ENCODE measurements at places on chromosomes 7 and 10.

DNA sequence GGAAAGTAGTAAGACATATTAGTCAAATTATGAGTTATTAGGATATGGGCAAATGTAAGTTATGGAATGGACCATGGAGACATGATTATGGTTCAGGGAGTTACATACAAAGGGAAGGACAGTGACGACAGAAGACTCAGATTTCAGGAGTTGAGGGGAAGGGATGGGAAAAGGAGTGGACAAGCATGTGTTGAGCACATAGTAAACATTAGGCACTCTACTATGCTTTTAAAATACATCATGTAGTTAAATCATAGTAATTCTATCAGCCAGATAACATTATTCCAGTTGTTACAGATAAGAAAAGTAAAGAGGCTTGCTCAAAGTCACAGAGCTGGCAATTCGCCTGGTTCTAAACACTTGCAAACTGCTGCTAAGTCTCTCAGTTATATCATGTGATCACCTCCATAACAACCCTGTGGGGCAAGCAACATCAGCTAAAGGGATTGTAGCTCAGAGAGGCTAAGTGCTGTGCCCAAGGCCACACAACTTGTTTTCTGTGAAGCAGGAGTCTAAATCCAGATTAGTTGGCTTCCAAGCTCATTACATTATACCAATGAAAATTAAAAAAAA lies 115.2 kb upstream of the MDFIC start:
- no peak for DNase-seq

- peak; percentile 32 for DNase-seq
Measured at GRCh38 chr7:138023618-138024342, 21.9 kb upstream of the CREB3L2 start.

GRCh38 chr10:124249196-124249595 lies 155.8 kb upstream of the CHST15 start:
- no peak for DNase-seq

GRCh38 chr7:28984631-28985030 lies 26.5 kb upstream of the TRIL start:
- DNase-seq = no peak

DNA sequence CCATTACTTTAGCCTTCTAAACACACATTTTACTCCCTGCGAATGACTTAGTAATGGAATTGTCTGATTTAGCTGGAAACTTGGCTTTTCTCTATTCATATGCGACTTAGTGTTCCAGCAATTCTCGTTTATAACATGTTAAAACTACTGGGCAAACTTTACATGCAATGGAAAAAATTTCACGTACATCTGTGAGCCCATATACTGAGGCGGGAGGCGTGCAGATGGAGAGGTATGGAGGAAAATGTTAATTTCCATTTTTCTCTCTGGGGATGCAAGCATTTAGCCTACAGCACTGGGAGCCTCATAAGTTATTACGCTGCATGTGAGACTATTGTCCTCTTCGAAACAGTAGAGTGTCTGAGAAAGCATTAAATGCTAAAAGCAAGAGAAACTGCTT lies 591.5 kb upstream of the ANKRD30A start:
- no peak for DNase-seq

- no peak for DNase-seq
Measured at GRCh38 chr10:110857265-110858171, 14.2 kb upstream of the PDCD4 start.

Measured in T-helper 1 cell (primary cell).